Esophagus mucosa (tissue), 1 donor: ENCODE measurements at places on chromosomes 2 and 18. TPM values are rescaled to one million over a fixed set of nuclear protein-coding genes. Genes with fewer than 3 reads are reported as not detected.

IL1A gene
- total RNA-seq, result 9.4 TPM

DLGAP1 gene
- 0.28 TPM for total RNA-seq

TNFAIP6 gene
- 0.20 TPM for total RNA-seq

ATOH8 gene
- 1.2 TPM for total RNA-seq

MYO3B gene
- 0.24 TPM for total RNA-seq

CASP8 gene
- total RNA-seq, result 22.5 TPM

KCNK3 gene
- total RNA-seq, result 0.44 TPM

C2orf72 gene
- 0.08 TPM for total RNA-seq

SIX3 gene
- total RNA-seq, result not detected

TRIM43 gene
- total RNA-seq, result not detected

ERFE gene
- total RNA-seq, result 0.44 TPM

SOWAHC gene
- total RNA-seq, result 46.2 TPM

KLHL30 gene
- total RNA-seq, result 0.08 TPM

GALR1 gene
- total RNA-seq, result not detected

C2orf76 gene
- 8.0 TPM for total RNA-seq

POMC gene
- total RNA-seq, result 0.44 TPM

RPL37A gene
- total RNA-seq, result 2,683 TPM

RND3 gene
- total RNA-seq, result 62.3 TPM

SP9 gene
- total RNA-seq, result not detected

LYPD6 gene
- 0.96 TPM for total RNA-seq
